ENCODE measurements at places on chromosomes 6 and 20. TPM values are rescaled to one million over a fixed set of nuclear protein-coding genes. Genes with fewer than 3 reads are reported as not detected.

Gene LHFPL5
- not detected for total RNA-seq

Gene RAD21L1
- not detected for total RNA-seq

Gene DNMT3B
- 2.5 TPM for total RNA-seq

Gene CLIC5
- total RNA-seq, result not detected

Gene OXT
- total RNA-seq, result not detected

Gene SAMD5
- total RNA-seq, result 0.37 TPM

Gene ADGRF5
- total RNA-seq, result under 0.01 TPM

Gene C6orf132
- total RNA-seq, result 36.0 TPM

Gene PGC
- not detected for total RNA-seq

Gene SCRT2
- not detected for total RNA-seq

Gene RAMACL
- total RNA-seq, result 0.05 TPM

Gene PPP1R14C
- total RNA-seq, result 94.6 TPM

Gene MLIP
- total RNA-seq, result not detected

Gene FAM229B
- 4.1 TPM for total RNA-seq

Gene PFDN4
- 74.0 TPM for total RNA-seq

Gene PBOV1
- not detected for total RNA-seq

Gene LRRC1
- total RNA-seq, result 16.4 TPM
